ENCODE measurements at places on chromosomes 1 and 21.

GRCh38 chr1:243855616-243856318, 5.7 kb upstream of the AKT3 start:
- DNase-seq = no peak

DNA sequence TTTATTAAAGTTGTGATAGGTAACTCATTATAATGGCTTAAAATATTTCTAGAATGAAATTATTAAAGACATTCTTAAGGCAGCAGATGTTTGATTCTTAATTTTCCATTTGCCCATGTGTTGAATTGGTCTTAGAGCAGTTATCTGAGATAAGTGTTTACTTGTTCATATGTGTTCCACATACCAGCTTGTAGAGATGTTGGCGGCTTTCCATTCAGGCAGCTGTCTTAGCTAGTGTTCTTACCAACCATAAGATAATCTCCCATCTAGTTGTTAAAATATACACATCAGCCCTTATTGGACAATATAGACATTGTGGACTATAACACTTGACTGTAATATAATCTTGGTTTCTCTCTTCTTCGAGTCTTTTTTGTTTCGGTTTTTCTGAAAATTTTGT, 1372.9 kb upstream of the ADGRL2 start:
- no peak for DNase-seq

GRCh38 chr1:195709821-195710220, 898.4 kb downstream of the KCNT2 start:
- DNase-seq = no peak

GRCh38 chr1:203481196-203481595, 5.6 kb downstream of the PRELP start:
- no peak for DNase-seq

DNA sequence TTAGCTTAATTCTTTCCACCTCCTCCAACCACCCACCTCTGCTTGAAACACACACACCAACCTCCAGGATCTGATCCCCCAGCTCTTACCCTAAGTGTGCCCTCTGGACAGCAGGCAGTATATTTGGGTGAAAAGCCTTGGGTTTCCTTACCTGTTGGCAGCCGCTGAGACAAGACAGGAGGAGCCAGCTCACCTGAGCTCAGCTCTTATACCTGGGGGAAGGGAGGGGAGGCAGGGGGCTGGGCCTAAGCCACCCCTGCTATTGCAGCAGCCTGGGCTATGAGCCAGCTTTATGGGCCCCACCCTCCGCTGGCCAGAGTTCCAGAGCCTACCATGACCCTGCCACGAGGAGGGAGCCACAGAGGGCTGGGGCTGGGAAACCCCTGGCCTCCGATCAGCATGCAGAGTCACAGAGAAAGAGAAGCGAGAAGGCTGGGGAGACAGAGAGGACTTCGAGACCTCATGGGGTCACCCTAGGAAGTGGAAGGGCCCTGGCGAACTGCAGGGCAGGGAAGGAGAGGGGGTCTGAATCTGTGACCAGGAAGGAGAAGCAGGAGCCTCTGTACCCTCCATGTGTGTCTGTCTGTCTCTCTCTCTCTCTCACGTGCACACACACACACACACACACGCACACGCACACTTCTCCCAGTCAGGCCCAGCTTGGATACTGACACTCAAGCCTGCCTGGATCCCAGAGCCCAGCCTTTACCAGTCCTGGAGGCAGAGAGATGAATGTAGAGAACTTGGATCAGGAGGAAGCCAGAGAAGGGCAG, at the start of gene S100A14:
S100A14 (minus strand) TSS at position 182 of the 773 bp plus-strand sequence. CDS start 467 bp downstream, outside the sequence.
- no peak for DNase-seq

DNA sequence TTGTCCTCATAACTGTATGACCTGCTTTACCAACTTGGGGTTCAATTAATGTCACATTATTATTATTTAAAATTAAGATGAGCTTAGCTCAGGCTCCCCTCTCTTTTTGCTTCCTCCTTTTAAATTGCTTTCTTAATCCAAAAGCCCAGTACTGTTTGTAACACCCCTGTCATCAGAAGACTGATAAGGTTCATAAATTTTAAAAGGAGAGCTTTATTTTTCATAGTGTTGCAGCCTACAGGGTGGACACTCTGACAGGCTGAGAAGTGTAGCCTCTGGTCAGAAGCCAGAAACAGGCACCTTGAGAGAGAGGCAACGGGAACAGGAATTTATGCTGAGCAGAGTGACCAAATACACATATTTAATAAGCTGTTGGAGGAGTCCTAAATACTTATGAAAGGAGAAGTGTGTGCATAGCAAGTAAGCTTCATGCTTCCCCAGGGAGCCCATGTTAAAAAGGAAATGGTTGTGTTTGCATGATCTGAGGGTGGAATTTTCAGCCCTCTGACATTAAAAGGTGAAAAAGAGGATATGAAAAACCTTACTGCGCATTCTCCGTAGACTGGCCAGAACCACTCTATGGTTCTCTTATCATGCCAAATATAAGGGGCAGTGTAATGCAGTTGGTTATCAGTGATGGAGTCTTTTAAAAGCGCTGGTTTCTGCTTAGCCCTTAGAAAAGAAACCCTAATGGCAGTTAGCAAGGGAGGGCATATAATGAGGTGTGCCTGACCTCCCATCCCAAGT, 30.5 kb upstream of the FGGY start:
- DNase-seq = peak; percentile 16

DNA sequence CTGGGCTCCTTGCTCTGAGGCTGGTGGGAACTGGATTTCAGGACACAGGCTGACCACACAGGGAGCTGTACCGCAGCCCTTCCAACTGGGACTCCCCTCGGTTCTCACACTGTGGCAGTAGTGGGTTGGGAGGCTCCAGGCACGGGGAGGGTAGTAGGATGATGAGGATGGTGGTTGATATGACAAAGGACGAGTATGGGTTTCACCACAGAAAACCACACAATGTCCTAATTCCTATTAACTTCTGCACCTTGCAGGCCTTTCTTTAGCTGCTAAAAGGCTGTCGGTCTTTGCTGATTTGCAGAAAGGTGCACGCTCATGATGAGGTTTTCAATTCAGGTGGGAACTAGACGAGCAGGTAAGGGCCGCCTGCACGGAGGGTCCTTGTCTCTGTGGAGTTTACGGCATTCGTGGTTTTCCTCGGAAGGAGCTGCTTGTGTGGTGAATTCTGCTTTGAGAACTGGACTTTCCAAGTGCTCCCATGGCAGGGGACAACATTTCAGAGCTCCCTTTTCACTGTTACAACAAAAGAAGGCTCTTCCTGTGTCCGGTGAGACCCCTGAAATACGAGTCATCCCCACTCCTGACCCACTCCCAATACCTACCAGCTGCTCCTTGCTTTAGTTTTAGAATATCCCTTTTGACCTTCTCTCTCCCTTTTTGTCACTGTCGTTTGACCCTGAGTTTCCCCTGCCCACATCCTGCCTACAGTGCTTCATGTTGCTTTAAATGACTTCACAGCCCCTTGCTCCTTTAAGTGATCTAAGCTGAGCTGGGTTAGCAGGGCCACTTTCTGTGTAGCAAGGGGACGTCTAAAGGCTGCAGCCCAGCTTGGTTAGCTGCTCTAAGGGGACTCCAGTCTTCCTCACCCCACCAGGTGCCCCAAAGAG, 125.1 kb downstream of the MRPS6 start:
- no peak for DNase-seq

GRCh38 chr1:31923901-31924535, 14.2 kb downstream of the PTP4A2 start:
- DNase-seq = no peak

DNA sequence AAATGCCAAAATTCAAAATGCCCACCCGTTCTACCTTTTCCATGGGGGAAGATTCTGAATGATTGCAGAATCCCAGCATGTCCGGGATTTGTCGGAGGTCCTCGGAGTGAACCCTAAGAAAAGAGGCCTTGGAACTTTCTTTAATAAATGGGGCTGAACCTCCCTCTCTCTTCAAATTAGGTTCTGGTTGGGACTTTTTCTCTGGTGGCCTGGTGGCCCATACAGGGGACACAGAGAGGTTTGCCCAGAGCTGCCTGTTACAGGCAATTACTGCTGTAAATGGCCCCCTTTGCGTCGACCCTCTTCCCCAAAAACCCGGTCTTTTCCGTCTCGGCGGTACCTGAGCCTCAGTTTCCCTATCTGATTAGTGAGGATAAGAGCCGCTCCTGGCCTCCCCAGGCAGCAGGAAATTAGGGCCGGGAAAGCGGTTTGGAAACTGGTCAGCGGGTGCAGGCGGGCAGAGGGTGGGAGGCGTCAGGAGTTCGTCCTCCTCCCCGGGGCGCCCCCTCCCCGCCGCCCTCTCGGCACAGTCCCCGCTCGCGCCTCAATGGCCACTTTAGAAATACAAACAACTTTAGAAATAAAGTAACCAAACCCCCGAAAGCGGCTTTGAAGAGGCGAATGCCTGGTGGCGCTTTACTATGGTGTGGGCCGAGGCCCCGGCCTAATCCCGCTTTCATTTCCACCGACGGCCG, 15.6 kb downstream of the PAX7 start:
- DNase-seq = no peak

- no peak for DNase-seq
Measured at GRCh38 chr1:2598329-2598931, 11.9 kb downstream of the PRXL2B start.

DNA sequence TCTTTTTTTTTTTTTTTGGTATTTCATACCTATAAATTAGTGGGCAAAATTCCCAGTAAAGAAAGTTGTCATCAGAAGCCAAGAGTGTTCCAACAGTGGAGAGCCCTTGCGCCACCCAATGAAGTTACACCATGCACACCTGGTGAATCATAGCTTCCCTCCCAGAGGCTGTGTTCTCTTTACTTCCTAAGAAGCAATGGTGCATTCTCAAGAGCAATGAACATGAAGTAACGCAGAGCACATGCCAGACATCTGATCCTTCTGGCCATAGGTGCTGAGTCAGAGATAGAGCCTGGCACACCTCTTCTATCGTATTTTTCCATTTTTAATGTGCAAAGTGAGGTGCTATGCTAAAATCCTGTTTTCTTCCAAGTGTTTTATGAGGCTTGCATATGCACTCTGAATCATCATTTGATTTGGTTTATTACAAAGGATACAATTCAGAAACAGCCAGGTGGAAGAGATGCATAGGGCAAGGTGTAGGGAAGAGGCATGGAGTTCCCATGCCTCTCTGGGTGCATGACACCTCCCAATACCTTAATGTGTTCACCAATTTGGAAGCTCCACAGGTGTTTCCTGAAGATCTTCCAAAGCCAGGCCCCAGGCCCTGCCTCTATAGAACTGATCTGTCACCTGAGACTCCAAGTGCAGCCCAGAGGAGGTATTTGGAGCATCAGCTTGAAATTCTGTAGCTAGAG, 408.0 kb downstream of the SIPA1L2 start:
- DNase-seq = no peak

DNA sequence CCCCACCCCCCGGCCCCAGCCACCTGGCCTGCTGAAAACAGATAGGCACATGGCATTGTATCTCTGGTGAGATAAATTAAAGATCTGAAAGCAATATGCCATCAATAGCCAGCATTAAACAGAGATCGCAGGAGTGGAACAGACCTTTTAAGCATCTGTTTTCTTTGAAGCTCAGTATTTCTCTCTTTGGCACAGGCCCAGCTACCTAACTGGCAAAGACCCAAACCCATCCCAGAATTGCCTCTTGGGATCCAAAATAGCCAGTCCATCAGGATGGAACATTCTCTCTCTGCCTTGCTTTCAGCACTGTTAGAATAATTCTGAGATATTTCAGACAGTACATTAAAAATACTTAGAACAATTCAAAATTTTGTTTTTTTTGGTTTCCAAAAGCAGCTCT, 46.0 kb downstream of the KCNJ6 start:
- no peak for DNase-seq

GRCh38 chr1:38962113-38962512, 20.5 kb upstream of the RHBDL2 start:
- no peak for DNase-seq

- DNase-seq = no peak
Measured at GRCh38 chr1:12316331-12316730, 86.5 kb downstream of the VPS13D start.
